Sigmoid colon (tissue), 7 donors: ENCODE measurements at places on chromosomes 16 and 17. TPM values are rescaled to one million over a fixed set of nuclear protein-coding genes. Genes with fewer than 3 reads are reported as not detected.

KCNJ18 gene
- not detected for polyA plus RNA-seq

ALOX12B gene
- not detected for polyA plus RNA-seq

ZSCAN10 gene
- polyA plus RNA-seq = not detected

PDIA2 gene
- polyA plus RNA-seq = not detected

SEZ6 gene
- 0.67 TPM for polyA plus RNA-seq

SOCS1 gene
- 26.4 TPM for polyA plus RNA-seq
